ENCODE measurements at places on chromosomes 7 and 10. TPM values are rescaled to one million over a fixed set of nuclear protein-coding genes. Genes with fewer than 3 reads are reported as not detected.

DNA sequence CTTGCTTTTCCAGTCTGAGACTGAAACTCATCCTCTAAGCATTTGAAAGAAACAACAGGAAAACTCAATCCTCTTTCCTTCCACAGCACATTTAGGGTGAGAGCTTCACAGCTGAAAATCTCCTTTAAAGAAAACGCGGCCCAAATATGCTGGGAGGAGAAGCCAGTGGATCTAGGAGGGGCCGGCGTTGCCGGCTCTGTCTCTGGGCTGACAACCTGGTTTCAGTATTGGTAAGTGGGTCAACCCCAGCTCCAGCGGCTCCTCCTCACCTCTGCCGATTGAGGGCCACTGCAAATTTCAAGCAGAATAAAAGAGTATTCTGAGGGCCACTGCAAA, 75.3 kb upstream of the CPXM2 start:
- no peak for DNase-seq

GRCh38 chr7:107827501-107827900, 24.5 kb upstream of the SLC26A3 start:
- no peak for DNase-seq

DNA sequence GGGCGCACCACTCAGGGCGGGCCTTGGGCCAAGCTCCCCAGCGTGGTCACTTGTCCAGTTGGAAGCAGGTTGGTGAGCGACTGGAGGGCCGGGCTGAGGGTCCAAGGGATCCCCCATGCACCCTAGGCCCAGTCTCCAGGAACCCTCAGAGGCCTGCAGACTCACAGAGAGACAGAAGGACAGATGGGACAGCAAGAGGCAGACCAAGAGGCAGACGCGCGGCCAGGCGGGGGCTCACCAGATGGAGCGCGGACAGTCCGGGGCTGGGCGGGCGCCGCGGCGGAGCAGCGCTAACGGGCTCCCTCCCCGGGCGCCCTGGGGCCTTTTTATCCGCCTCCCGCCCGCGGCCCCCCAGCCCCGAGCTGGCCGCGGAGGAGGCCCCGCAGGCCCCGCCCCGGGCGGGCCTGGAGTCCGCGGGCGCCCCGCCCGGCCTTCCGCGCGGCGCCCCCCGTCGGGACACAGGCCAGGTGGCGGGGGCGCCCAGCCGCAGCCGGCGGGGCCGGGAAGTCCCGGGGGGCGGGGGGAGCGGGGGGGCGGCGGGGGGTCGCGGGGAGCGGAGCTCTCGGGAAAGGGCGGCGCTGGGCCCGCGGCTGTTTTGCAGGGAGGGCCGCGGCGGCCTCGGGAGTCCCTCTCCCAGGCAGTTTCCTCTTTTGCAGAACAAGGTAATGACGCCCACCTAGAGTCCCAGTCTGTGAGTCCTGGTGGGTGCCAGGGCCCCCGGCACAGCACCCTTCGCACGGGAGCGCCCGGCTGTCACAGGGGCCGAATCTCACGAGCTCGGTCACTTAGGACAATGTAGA, at the start of gene LOXL4:
TSS of gene LOXL4 (minus strand) at position 301 of the 800 bp plus-strand sequence. CDS start 5,175 bp downstream, outside the sequence.
- no peak for DNase-seq

The PRSS2 gene
- not detected for total RNA-seq

Measured in activated CD8-positive, alpha-beta T cell treated with anti-CD3 and anti-CD28 coated beads, Interleukin-2, amount 10 ng/mL, durations not matched to agents 7 days and 5 days (primary cell).